ENCODE measurements at places on chromosomes 1 and 21.

DNA sequence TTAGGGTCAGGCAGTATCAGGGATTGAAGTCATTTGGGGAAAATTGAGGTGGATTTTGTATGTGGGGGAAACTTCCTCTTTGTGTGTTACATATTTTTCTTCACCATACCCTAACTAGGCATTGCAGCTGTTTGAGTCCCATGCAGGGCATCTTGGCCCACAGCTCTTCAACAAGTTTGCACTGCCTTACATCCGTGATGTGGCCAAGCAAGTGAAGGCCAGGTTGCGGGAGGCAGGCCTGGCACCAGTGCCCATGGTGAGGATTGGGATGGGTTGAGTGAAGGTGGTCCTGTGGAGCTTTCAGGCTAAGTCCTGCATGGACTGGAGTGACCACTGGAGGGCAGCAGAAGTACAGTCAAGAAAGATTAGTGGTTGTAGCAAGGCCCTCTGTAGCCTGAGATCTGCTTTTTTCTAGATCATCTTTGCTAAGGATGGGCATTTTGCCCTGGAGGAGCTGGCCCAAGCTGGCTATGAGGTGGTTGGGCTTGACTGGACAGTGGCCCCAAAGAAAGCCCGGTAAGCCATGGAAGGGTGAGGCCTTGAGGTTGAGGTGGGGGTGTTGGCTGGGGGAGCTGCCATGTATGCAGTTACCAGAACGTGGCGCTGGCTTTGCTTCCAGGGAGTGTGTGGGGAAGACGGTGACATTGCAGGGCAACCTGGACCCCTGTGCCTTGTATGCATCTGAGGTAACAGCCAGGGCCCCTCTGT, 2.4 kb downstream of the UROD start:
- peak; percentile 51 for DNase-seq

DNA sequence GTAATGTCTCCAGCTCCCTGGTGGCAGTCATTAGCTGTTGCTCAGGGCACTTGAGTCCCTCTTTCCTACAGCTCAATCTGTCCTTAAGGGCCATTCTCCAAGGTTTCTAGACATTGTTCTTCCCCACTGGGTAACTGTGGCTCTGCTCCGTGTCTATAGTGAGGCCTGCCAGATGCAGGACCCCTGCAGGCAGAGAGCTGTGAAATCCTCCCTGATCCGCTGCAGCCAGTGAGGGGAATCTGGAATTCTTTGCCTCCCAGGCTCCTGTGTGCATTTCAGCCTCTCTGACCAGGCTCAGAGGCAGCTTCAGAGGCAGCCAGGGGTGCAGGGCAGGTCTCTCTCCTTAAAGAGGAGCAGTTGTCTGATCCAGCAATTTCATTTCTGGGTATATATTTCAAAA, 14.4 kb upstream of the IGSF21 start:
- DNase-seq, result no peak

- no peak for DNase-seq
Measured at GRCh38 chr21:40291560-40291959, 424.3 kb downstream of the PCP4 start.

DNA sequence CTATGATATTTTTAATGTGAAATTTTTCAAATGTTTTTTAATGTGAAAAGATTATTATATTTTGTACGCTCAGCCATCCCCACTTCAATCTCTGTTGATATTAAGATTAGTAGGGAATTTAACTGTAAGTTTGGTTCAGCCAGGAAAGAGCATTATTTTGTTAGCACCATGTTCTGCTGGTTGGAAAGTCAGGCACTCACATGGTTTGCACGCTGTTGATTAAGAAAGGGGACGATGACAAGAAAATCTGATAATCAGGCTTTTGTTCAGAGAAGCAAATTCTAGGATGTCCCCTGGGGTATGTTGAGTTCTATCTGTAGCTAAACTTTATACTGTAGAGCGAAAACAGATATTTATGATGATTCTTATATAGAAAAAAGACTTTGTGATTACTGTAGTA, 115.1 kb downstream of the OSBPL9 start:
- DNase-seq, result no peak

- DNase-seq, result no peak
Measured at GRCh38 chr1:24506691-24507381, 4.2 kb downstream of the RCAN3 start.

DNA sequence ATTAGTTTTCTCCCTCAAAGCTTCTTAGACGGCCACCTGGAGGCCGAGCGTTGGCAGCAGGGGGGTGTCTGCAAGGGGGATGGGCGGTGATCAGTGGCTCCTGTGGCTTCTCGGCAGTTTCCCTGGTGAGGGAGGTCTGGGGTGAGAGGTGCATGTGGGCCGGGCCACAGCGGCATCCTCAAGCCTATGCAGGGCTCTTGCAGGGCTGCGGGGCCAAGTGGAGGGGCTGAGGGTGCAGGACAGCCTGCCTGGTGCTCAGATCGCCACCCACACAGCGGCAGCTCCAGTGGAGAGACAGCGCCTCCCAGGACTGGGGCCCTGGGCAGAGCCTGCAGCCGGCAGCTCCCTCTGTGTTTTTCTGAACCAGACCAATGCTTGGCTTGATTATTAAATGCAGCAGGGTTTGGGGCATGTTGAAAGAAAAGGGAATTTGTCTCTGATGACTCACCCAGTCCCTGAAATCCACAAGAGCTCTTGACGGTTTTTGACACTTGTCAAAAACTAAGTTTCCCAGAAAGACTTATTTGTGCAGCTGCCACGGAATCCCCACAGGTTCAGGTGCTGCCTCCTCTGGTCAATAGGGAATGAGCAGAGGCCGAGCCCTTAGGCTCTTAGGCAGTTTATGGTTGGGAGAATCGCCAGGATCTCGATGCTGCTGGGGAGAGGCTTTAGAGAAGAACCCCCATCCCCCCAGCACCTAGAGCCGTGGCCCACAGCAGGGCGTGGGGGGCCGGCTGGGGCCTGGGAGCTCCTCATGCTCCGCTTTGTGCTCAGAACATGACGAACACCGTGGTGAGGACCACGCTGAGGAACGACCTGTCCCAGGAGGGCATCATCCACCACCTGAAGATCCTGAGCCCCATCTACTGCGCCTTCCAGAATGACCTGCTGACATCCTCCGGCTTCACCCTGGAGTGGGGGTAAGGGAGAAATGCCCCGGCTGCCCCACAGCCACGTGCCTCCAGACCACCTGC, 54.7 kb downstream of the UMODL1 start:
- no peak for DNase-seq

- no peak for DNase-seq
Measured at GRCh38 chr1:5742801-5743200, 249.4 kb downstream of the NPHP4 start.

DNA sequence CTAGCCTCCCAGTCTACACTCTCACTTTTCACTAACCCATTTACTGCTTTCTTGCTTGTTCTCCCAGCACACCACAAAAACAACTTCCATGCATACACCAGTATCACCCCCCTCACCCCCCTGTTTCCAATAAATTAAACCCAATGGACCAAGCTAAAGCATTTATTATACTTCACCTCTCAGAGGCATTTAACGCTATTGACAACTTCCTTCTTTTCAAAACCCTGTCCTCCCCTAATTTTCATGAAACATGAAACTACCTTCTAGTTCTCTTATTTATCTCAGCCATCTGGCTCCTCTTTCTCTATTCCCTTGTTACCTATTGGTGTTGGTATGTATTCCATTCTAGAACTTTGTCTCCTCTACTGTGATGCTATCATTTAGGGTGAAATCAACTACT, 32.3 kb downstream of the PTPRC start:
- DNase-seq, result no peak

DNA sequence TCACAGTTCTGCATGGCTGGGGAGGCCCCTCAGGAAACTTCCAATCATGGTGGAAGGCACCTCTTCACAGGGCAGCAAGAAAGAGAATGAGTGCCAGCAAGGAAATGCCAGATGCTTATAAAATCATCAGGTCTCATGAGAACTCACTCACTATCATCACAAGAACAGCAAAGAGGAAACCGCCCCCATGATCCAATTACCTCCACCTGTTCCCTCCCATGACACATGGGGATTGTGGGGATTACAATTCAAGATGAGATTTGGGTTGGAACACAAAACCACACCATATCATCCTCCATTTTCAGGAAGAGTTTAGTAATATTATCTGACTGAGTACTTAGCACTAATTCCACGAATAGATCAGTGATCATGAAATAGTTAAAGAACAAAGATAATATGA, 244.2 kb downstream of the LMO4 start:
- DNase-seq, result no peak

DNA sequence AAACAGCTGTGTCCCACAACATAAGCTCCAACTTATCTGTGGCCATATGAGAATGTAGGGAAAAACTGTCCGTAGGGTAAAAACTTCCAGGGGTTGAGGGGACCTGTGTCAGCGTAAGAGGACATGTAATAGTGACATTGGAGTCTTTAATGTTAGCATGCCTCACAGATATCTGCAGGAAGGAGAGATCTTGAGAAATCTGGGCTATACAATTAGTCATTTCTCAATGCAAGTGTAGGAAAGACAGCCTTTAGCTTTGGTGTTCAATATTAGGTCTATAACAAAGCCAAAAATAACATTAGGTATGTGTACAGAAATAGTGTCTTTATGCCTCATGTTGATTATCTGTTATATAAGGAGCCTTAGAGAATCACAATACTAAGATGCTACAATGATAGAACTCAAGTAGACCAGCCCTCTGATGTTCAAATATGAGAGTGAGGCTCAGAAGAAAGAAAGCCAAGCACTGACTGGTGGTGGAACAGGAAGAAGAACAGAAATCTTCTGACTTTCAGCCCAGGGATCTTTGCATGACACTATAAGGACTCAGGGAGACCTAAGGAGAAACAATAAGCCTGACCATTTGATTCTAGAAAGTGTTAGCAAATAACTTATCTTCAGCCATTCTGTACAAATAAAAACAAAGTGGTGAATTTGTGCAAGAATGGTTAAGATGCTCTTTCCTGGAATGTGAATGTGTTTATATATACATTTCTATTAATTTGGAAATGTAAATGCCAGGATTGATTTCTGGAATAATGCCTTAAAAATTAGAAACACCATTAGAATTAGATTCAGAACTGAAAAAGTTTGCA, 152.6 kb downstream of the ZC3H11B start:
- DNase-seq, result no peak

- DNase-seq, result no peak
Measured at GRCh38 chr21:36330904-36331303, 10.9 kb downstream of the MORC3 start.

- no peak for DNase-seq
Measured at GRCh38 chr1:235902677-235903542, 36.2 kb upstream of the LYST start.

- DNase-seq, result no peak
Measured at GRCh38 chr1:228120351-228120750, 11.3 kb upstream of the MRPL55 start.

GRCh38 chr1:241934201-241934848, 23.2 kb upstream of the BECN2 start:
- DNase-seq, result no peak

DNA sequence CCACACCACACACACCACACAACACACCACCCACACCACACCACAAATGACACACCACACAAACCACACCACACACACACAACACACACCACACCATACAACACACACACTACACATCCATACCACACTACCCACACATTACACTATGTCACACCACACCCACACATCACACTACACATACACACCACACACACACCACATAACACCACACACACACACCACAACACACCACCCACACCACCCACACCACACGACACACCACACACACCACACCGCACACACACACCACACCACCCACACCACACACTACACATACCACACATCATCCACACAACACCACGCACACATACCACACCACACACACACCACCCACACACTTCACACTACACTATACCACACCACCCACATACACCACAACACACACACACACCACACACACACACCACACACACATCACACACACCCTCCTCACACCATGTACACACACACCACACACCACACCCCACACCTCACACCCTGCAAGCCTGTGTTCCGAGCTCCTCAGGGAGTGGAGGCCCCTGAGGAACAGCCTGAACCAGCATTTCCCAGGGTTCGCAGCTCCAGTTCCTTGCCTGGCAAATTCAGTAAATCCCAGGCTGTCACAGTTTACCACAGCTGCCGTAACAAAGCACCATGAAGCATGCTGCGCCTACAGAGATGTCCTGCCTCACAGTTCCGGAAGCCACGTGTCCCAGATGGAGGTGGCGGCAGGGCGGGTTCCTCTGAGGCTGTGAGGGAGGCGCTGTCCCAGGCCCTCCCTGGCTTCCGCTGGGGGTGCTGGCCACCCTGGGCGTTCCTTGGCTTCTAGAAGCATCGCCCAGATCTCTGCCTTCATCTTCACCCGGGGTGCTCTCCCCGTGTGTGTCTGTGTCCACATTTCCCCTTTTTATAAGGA, 69.8 kb upstream of the ATP5PO start:
- DNase-seq, result no peak

- no peak for DNase-seq
Measured at GRCh38 chr1:234607109-234608024, 2.6 kb downstream of the IRF2BP2 start.

DNA sequence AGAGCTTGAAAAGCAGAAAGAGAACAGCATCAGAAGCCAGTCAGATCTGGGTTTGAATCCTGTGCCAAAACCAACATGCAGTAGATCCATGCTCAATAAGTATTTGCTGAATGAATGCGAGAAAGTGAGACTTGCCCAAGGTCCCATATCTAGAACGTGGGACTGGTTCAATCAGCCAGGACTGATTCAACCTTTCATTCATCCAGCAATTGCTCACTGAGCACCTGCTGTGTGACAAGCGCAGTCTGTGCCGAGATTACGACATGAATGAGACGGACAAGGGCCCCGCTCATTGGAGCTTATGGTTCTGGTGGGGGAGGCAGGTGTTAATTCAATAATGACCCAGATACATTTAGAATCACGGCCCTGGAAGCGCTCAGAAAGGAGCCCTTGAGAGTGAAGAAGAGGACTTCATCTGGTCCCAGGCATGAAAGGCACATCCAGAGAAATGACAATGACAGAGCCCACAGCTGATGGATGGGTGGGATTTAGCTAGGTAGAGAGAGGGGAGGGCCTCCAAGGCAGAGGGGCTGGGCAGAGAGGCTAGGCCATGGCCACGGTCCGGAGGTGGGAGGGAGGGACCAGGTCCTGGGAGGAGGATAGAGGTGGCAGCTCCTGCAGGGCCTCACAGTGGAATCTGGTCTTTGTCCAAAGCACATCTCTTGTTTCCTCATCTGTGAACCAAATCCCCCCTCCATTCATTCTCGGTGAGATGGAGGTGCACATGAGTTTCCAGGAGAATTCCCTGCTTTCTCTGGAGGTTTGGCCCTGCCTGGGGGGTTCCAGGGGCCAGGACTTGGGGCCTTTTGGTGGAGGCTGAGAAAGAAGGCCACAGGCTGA, 4.2 kb upstream of the FAM131C start:
- DNase-seq, result no peak

GRCh38 chr1:180842052-180842451, 70.6 kb upstream of the KIAA1614 start:
- DNase-seq, result no peak

- DNase-seq, result no peak
Measured at GRCh38 chr1:197674286-197674685, 101.0 kb downstream of the DENND1B start.

- no peak for DNase-seq
Measured at GRCh38 chr1:95021119-95021518, 51.6 kb downstream of the ALG14 start.
